ENCODE measurements at places on chromosomes 13 and 19.

- DNase-seq, result no peak
These were observed 220.3 kb downstream of the POU4F1 start for GRCh38 chr13:78383071-78383484.

- DNase-seq, result no peak
These were observed 10.9 kb downstream of the SIGLEC12 start for GRCh38 chr19:51490676-51491075.

DNA sequence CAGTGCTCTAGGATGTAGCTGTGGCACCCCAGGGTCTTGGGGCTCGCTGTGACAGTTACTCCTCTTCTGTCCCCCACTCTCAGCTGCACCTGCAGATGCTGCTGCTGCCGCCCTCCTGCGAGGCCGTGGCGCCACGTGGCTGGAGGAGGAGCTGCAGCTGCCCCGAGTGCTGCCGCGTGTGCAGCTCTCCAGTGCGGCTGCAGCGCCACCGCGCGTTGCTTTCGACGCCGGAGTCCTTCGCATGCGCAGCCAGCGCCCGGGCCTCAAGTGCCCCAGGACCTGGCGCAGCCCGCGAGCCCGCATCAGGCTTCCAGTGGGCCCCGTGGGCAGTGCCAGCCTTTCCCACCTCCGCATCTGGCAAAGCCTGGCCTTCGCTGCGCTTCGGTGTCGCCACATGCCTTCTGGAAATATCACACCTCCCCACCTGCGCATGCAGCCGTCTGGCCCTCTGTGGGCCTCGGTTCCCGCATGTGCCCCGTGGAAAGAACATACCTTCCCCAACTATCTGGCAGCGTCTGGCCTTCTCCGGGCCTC is 692 bp upstream of the ZNF580 start:
- peak; percentile 76 for DNase-seq

- DNase-seq, result no peak
These were observed 148.8 kb downstream of the FLT1 start for GRCh38 chr13:28346154-28346553.

DNA sequence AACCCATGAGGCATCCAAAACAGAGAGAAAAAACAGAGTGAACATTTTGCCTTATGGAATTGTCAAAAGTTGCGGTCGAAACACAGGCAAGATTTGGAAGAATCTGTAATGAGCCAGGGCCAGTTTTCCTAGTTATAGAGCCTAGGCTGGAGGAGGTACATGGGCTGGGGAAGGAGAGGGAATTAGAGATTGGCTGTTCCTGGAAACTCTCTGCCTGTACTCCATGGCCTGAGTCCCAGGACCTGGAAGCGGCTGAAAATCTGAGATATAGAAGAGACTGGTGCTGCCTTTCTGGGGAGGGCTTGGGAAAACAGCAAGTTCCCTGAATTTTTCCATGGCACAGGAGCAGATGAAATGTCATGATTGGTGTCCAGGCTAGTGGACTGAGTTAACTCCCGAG is 122.8 kb upstream of the KLF12 start:
- DNase-seq, result no peak

DNA sequence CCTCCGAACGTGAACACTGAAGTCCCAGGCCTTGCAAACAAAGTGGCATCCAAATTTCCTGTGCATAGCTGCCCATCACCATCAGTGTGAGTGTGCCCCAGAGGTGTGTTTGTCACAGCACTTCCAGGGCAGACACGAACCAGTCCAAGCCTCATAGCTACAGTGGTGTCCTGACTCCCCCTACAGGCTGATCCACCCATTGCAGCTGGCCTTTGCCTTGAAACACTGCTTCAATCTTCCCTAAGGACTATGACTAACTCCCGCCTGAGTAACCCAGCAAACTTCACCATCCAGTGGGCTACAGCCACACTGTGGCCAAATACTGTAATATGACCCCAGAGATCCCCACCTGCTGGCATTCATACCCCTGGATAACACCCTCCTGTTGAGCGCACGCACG is 3.9 kb downstream of the ZNF266 start:
- no peak for DNase-seq

GRCh38 chr13:113322043-113322461 is 25.0 kb downstream of the LAMP1 start:
- no peak for DNase-seq

DNA sequence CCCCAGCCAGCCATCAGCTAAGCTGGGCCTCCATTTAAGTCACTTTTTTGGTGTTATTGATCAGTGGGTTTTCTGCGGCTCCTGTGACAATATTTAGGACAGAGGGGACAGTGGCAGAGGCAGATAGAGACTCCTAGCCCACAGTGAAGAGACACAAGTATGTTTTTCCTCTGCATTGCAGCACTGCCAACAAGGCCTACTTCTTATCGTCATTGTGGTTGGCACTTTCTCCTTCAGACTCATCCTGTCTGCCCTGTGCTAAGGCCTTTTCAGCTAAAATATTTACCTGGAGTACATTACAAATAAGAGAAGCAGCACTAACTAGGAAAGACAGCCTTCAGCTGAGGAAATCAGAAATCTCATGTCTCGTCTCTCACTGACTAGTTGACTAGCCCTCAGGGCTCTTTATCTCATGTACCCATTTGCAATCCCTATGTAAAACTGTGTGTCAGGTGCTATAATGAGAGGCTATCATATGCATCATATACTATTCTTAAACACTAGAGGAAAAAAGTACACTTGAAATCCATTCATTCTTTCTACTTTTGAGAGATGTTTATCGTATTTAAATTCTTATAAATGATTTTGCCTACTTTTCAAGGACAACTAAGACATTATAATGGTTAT is 62.2 kb downstream of the ZAR1L start:
- no peak for DNase-seq

GRCh38 chr13:110328573-110328972 is 21.5 kb downstream of the COL4A2 start:
- DNase-seq, result no peak

- DNase-seq, result no peak
These were observed 5.5 kb upstream of the PTGER1 start for GRCh38 chr19:14480700-14481079.

GRCh38 chr19:5154129-5154798 is 185.4 kb downstream of the KDM4B start:
- no peak for DNase-seq

GRCh38 chr13:94824601-94825000 is 112.3 kb upstream of the SOX21 start:
- DNase-seq, result no peak

GRCh38 chr13:73060251-73061160 is 1.7 kb downstream of the KLF5 start:
- DNase-seq, result peak; percentile 36

DNA sequence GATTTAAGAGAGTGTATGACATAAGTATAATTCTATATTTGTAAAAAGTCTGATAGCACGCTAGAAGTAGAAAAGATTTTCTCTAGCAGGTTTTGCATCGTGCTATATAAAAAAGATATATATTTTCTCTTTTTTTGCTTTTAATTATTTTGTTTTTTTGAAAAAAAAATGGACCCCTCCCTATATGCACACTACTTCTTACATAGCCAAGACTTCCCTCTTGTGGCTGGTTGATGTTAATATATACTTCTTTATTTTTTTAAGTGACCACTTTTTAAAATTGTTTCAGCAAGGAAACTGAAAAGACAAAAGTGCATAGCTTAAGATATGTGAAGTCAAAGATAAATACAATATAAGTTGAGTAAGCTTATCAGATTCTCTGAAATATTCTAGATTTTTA is 1202.8 kb downstream of the DIAPH3 start:
- DNase-seq, result peak; percentile 20

DNA sequence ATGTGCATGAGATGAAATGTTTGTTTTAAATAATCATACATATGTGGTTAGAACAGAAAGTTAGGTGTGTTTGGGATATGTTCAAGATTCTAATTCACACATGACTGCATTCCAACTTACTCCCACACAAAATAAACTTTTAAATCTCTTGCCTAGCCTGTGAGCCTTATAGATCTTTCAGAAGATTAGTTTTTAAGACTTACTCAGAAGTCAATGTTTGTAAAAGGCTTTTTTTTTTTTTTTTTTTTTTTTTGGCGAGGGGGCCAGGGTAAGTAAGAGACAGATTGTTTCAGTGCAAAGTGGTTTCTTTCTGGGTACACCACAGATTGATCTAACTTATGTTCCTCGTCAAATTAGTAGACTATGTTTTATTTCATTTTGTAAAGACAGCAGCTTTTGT is 39.1 kb downstream of the GPR180 start:
- DNase-seq, result no peak

DNA sequence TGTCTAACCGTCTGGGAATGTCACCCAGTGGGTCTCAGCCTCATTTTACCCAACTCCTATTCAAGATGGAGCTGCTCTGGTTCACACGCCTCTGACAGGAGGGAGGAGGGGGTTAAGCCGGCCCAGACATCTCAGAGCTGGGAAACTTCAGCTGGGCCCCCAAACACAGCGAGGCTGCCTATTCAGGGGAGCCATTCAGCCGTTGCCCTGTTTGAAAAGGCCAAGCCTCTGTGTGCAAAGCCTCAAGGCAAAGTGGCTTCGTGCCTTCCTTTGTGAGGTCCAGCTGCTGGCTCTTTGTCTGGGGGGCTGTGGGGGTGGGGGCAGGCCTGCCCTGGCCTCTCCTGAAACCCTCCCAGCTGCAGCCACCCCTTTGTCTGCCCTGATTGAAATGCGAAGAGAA is 147.4 kb downstream of the PTPRS start:
- peak; percentile 18 for DNase-seq

- DNase-seq, result peak; percentile 92
These were observed 61.3 kb downstream of the DCLK1 start for GRCh38 chr13:36069881-36070366.

DNA sequence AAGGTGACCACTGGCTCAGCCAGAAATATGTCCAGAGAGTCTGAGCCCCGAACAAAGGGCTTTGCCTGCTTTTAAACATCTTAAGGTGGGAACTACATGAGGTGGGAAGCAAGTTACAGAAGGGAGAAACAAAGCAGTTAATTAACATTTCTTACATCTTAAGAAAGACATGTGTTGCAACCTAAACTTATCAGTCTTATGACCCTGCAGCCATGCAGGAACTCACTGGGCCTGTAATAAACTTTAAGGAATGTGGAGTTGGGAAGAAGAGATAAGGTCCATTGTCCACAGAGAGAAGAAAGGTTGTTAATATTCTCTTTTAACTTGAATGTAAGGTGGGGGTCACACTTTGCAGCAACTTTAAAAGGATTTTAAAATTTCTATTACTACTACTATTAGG is 46.8 kb upstream of the CYP2A7 start:
- DNase-seq, result no peak

DNA sequence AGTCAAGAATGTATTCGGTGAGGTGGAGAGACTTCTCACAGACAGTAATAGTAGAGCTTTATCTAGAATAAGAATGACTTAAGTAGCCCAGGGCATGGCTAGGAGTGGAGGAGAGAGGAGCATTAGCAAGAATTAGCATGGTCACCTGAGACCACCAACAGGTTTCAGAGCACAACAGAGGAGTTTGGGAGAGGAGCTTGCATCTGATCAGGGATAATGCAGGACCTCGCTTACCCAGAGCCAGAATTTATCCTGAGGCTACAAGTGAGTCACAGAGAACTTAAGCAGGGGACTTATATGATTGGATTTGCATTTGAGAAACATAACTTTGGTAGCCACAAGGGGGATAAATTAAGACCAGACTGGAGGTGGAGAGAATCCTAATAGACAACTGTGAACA is 102.1 kb upstream of the FNDC3A start:
- DNase-seq, result peak; percentile 50

GRCh38 chr19:33273881-33274662 is 28.3 kb downstream of the CEBPA start:
- DNase-seq, result peak; percentile 8

DNA sequence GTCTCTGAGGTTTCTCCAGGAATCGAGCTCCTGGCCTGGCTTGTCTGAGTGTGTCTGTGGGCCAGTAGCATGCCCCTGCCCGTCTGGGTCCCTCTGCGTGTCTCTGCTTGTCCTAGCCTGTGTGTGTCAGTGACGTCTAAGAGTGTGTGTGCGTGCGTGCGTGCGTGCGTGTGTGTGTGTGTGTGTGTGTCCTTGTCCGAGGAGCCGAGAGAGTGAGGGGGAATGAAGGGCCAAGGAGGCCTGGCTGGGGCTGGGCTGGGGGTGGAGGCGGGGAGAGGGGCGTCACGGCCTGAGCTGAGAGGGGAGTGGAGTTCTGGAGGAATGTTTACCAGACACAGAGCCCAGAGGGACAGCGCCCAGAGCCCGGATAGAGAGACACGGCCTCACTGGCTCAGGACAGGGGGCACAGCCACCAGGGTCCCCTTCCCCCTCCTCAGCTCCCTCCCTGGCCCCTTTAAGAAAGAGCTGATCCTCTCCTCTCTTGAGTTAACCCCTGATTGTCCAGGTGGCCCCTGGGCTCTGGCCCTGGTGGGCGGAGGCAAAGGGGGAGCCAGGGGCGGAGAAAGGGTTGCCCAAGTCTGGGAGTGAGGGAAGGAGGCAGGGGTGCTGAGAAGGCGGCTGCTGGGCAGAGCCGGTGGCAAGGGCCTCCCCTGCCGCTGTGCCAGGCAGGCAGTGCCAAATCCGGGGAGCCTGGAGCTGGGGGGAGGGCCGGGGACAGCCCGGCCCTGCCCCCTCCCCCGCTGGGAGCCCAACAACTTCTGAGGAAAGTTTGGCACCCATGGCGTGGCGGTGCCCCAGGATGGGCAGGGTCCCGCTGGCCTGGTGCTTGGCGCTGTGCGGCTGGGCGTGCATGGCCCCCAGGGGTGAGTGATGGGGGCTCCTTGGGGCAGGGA is at the start of gene AXL:
Gene AXL (plus strand): TSS at position 609 of the 893 bp plus-strand sequence. CDS start 170 bp downstream, at position 779.
- peak; percentile 29 for DNase-seq

DNA sequence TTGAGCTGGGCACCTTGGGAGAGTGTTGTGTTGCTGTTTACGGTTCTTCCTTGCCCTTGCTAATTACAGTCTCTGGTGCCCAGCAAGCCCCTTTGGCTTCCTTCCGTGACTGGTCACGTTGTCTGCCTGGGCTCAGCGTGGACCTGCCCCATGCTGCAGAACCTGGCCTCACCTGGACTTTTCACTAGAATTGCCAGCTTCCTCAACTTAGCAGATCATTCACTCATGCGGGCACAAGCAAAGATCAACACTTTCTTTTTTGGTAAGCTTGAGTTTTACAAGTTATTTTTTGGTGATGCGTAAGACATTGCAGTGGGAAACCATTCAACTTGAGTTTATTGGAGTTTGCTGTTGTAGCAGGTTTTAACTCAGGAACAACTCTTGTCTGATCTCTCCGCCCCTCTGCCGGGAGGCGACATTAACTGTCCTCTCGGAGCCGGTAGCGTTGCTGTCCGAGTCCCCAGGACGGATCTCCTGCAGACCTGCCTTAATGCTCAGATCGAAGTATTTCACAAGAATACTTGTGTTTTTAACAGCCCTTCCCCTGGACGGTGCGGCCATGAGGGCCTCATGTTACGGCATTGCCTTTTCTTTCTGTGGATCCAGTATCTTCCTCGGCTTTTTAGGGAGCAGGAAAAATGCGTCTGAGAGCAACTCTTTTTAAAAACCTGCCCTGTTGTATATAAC is 15.7 kb upstream of the TEX29 start:
- no peak for DNase-seq

DNA sequence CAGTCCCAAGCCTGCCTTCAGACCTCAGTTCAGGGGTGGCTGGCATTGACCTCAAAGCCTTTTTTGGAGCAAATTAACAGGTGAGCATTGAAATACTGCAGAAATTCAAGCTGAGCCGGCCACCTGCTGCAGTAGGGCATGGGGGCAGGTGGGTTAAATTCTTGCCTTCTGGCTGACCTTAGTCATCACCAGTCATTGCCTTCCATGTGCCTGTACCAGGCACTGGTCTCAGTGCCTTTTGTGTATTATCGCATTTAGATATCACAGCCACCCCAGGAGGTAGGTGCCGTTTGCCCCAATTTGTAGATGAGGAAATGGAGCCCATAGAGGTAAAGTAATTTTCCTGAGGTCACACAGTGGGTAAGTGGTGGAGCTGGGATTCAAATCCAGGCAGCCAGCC is 7.2 kb downstream of the PPP1R37 start:
- no peak for DNase-seq
